ENCODE measurements at places on chromosomes 4 and X. TPM values are rescaled to one million over a fixed set of nuclear protein-coding genes. Genes with fewer than 3 reads are reported as not detected.

Gene ZCCHC18
- total RNA-seq = 1.4 TPM

DNA sequence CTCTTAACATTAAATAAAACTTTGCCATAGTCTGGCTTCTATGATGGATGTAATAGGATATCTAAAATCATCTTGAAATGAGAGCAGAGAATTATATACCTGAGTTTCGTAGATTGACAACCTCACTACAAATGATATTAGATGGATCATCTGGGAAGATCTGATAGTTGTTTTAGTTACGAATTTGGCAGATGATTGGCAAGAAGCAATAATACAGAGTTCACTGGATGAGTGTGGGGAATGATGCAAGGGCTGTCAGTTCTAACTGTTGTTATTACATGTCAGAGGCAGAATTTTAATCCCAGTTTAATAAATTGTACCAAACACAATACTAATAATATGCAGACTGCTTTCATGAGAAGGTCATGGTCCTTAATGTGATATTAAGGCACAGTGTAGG is 585.2 kb downstream of the TRAM1L1 start:
- H3K4me3 ChIP-seq = no peak overlapping the region
- H3K27ac ChIP-seq = no peak overlapping the region
- no peaks in the 10 kb centered on the region for H3K36me3 ChIP-seq
- DNase-seq = no peak

DNA sequence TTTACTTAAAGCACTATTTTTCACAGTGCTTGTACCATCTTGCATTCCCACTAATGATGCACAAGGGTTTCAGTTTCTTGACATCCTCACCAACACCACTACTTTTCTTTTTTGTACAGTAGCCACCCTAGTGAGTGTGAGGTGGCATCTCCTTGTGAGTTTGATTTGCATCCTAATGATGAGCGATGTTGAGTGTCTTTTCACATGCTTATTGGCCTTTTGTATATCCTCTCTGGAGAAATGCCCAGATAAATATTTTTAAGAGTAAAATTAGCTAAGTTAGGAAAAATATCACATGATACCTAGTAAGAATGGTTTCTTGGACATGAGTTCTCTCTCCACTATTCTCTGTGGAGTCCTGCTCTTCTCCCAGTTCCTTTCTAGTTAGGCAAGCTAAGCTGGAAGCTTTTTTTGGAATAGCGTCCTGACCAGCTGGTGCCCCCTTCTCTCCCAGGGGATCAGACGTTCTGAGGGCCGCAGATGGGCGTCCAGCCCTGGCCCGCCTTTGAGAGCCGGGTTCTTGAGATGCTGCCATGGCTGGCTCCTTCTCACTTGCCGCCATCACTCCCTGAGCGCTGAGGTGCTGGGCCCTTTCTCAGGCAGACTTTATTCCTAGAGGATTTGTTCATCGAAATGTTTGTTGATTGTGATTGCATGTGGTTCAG is 132.1 kb downstream of the ARHGAP10 start:
- H3K27me3 ChIP-seq = no peaks in the 10 kb centered on the region
- H3K36me3 ChIP-seq = no peaks in the 10 kb centered on the region
- H3K4me3 ChIP-seq = no peak overlapping the region
- peak overlapping the region; percentile 47 for H3K27ac ChIP-seq
- DNase-seq = no peak
- peaks cover 52% of the 10 kb centered on the region for H3K4me1 ChIP-seq

DNA sequence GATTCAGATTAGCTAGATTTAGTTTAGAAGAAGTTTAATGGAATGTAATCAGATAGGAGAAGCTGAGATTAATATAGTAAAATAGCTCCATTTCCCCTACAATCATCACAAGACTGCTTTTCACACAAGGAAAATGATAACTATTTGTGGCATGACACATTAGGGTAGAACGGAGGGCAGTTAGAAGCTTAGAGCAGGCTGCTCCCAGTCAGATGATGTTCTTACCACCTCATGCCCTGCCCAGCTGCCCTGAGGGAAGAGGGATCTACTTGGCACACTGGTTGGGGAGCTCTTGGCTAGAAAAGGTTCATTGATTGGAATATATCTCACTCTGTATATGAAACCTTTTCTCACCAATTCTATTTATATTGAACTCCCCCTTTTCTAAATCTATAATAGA is 180.7 kb upstream of the IL15 start:
- H3K36me3 ChIP-seq = no peaks in the 10 kb centered on the region
- DNase-seq = no peak
- no peaks in the 10 kb centered on the region for H3K27me3 ChIP-seq
- H3K27ac ChIP-seq = no peak overlapping the region
- H3K4me3 ChIP-seq = no peak overlapping the region

GRCh38 chr4:177384856-177385397 is 57.3 kb downstream of the AGA start:
- no peaks in the 10 kb centered on the region for H3K36me3 ChIP-seq
- no peak overlapping the region for H3K4me3 ChIP-seq
- no peak overlapping the region for H3K27ac ChIP-seq
- no peak for DNase-seq
- no peaks in the 10 kb centered on the region for H3K4me1 ChIP-seq
- no peaks in the 10 kb centered on the region for H3K27me3 ChIP-seq

GRCh38 chrX:71632923-71633657 is 14.8 kb upstream of the CXCR3 start:
- peaks cover 5% of the 10 kb centered on the region for H3K27me3 ChIP-seq
- H3K4me3 ChIP-seq = no peak overlapping the region
- no peak overlapping the region for H3K27ac ChIP-seq
- H3K4me1 ChIP-seq = peaks cover 10% of the 10 kb centered on the region
- H3K36me3 ChIP-seq = no peaks in the 10 kb centered on the region

GRCh38 chrX:68177542-68177941 is 255.8 kb downstream of the OPHN1 start:
- no peaks in the 10 kb centered on the region for H3K4me1 ChIP-seq
- no peak for DNase-seq
- H3K4me3 ChIP-seq = no peak overlapping the region
- H3K27ac ChIP-seq = no peak overlapping the region

- no peaks in the 10 kb centered on the region for H3K4me1 ChIP-seq
- no peak overlapping the region for H3K4me3 ChIP-seq
- no peak overlapping the region for H3K27ac ChIP-seq
- H3K27me3 ChIP-seq = no peaks in the 10 kb centered on the region
These were observed 1248.1 kb downstream of the RAPGEF2 start for GRCh38 chr4:160350944-160351343.

DNA sequence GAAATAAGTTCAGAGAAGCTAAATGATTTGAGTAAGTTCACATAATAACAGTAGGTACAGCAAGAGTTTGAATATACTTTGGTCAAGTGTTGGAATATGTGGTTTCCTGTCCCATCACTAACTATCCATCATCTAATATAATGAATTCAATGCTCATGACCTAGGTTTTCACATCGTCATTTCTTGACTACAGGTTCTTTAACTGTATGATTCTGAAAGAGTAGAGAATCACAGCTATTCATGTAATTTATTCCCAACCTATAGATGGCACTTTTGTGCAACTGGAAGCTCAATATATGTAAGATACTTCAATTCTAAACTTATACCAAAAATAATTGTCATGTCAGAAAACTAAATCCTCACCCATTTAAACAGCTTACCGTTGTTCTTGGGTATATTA is 53.1 kb downstream of the TIGD2 start:
- no peaks in the 10 kb centered on the region for H3K4me1 ChIP-seq
- H3K36me3 ChIP-seq = no peaks in the 10 kb centered on the region
- H3K27me3 ChIP-seq = no peaks in the 10 kb centered on the region
- DNase-seq = no peak
- H3K27ac ChIP-seq = no peak overlapping the region

- H3K27ac ChIP-seq = peak overlapping the region; percentile 47
- H3K27me3 ChIP-seq = no peaks in the 10 kb centered on the region
- peak; percentile 39 for DNase-seq
- no peaks in the 10 kb centered on the region for H3K36me3 ChIP-seq
- H3K4me1 ChIP-seq = peaks cover 53% of the 10 kb centered on the region
These were observed 95.2 kb downstream of the SORBS2 start for GRCh38 chr4:185716577-185717376.

Gene ARHGAP6
- total RNA-seq = 6.0 TPM

Gene MMRN1
- total RNA-seq = 3.8 TPM

GRCh38 chrX:1147611-1148515 is 64.6 kb downstream of the CRLF2 start:
- no peak overlapping the region for H3K27ac ChIP-seq
- DNase-seq = no peak
- H3K36me3 ChIP-seq = no peaks in the 10 kb centered on the region
- no peaks in the 10 kb centered on the region for H3K4me1 ChIP-seq
- H3K4me3 ChIP-seq = no peak overlapping the region

DNA sequence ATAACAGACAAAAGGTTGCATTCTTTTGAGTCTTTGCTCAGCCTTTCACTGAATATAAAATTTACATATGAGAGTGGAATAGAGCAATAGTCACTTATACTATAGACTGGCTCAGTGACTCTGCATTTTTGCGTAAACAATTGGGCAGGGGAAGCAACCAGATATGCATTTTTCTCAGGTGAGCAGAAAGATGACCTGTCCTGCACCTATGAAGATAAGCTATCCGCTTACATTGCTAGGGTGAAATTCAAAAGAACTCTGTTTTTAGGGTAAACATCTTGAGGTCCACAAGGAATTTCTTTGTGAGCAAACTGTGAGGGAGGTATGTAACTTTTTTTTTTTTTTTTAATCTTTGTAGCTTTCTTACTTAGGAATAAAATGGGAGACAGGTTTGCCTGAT is 602.4 kb upstream of the PRKX start:
- H3K4me1 ChIP-seq = no peaks in the 10 kb centered on the region
- no peak for DNase-seq
- H3K27ac ChIP-seq = no peak overlapping the region

- no peaks in the 10 kb centered on the region for H3K4me1 ChIP-seq
- no peak for DNase-seq
- no peak overlapping the region for H3K4me3 ChIP-seq
- H3K27ac ChIP-seq = no peak overlapping the region
These were observed 5.1 kb upstream of the OCRL start for GRCh38 chrX:129534816-129535578.

All from heart right ventricle (tissue), 16 donors.